ENCODE measurements at places on chromosomes 6 and 20.

DNA sequence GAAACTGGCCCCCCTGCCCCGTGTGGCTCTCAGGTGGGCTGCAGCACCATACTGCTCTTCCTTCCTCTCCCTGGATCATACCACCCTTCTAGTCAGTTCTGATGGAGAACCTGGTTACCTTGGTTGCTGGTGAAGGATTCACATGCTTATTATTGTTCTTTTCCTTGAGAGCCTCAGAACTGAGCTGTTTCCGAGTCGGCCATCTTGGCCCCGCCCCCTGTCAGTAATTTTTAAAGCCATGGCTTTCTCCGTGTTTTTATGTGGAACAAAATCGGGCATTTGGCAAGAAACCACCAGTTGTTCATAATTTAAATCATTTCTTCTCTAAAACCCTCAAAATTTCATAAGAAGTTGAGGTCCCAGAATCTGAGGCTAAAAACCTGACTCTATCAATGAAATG lies 493.8 kb downstream of the NKAIN2 start:
- no peak for DNase-seq

GRCh38 chr6:15244620-15245360 lies 1.1 kb upstream of the JARID2 start:
- DNase-seq, result peak; percentile 63

DNA sequence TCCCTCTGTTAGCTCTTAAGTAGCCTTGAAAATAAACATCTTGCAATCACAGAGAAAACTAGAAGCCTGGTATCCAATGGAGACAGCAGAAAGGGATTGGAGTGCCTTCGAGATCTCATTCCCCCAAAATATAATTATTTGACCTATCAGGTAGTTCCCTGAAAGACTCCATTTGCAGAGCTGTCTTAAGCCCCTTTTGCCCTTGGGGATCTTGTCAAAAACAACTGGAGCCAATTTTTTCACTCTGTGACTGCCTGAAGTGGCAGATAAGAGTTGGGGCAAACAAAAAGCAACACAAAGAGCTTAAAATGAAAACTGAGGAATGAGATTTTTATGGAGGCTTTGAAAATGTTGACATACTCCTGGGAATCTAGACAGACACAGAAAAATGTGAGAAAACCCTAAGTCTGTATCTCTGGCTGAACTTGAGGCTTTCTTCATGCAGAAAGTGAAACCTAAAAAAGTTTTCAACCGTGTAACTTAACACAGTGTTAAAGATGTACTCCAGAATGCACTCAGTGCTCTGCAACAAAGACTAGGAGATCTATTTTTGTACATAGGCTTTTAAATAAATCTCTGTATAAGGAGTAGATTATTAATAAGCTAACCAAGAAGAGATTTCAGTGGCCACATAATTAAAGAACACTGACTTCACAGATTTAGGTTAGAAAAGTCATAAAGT lies 971.1 kb upstream of the MAN1A1 start:
- no peak for DNase-seq

DNA sequence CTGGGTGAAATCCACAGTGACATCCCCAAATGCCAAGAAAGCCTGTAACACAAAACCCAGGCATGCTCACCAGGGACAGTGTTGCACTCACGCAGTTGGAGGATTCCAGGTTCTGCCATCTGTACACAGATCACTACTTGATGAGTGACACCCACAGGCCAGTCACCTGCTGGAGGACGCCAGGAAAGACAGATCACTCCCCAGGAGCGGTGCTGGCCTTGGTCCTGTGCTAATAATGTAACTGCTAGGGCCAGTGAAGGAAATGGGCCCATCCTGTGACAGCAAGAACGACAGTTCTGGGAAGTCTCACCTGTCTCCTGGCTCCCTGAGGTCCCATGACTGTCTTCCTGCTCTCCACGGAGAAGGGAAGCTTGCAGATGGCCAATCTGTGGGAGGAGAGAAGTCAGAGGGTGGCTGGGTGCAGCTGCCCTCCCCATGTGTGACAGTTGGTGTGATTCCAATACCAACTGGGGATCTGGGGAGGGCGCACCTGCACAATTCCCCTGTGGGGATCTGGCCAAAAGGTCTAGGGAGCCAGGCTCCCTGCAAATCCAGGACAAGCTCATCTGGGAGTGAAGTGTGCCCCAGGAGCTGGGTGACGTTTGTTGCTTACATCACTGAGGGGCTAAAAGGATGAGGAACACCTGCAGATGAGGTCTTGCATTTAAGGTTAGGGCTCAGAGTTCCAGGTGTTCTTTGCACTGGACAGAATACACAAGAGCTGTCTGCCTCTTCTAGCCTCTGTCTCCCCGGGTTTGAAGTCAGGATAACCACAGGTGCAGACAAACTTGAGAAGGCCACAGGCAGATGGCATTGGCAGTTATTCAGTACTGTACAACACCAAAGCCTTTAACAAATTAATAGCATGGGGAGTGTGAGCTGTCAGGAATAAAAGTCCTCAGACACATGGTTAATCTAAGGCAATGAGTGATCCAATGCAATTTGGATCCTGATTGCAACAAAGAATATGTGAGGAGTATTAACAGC lies 10.3 kb downstream of the ZNF337 start:
- DNase-seq, result no peak

DNA sequence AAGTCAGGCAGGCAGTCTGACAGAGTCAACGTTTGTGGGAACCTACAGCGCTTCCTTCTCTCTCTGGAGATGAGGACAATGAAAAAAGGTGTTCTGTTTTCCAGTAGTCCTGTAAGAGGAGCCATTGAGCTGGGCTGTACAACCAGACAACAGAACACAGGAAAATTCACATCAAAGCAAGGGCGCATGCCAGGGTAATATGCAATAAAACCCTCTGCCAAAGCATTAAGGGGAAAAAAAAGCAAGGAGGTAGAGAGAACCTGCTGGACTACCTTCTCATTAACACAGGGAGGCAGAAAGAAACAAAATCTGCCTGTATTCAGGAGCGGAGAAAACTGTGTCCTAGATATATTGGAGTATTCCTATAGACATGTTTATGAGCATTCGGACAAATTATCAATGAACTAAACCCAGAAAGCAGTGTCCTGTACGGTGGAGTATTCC lies 1.3 kb downstream of the RNF24 start:
- DNase-seq, result no peak

GRCh38 chr6:118320652-118321051 lies 227.4 kb upstream of the PLN start:
- no peak for DNase-seq

DNA sequence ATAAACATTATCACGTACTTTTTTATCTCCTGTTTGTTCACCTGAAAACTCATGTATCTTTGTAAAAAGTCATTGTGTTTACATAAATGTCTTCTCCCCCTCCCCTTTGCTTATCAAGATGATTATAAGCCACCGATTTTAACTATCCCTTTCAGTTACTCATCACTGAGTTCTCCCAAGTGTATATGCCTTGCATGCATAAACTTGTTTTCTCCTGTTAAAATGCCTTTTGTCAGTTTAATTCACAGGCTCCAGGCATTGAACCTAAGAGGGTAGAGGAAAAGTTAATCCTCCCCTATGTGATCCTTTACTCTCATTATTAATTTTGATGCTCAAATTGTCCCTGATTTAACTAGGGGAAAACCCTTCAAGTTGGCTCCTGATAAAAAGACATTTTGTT lies 24.2 kb downstream of the ANKEF1 start:
- no peak for DNase-seq

DNA sequence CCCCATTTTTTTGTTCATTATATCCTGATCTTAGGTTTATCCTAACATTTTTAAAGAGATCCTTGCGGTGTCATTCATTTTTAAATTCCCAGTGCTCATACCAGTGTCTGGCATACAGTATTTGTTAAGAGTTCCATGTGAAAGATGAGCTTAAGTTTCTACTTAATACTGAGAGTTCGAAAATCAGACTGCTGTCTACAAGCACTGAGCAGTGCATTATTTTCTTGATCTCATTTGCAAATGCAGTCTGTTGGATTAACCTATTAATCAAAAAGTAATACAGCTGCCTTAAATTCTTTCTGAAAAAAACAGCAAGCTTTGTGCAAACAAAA lies 663 bp downstream of the COQ3 start:
- no peak for DNase-seq

DNA sequence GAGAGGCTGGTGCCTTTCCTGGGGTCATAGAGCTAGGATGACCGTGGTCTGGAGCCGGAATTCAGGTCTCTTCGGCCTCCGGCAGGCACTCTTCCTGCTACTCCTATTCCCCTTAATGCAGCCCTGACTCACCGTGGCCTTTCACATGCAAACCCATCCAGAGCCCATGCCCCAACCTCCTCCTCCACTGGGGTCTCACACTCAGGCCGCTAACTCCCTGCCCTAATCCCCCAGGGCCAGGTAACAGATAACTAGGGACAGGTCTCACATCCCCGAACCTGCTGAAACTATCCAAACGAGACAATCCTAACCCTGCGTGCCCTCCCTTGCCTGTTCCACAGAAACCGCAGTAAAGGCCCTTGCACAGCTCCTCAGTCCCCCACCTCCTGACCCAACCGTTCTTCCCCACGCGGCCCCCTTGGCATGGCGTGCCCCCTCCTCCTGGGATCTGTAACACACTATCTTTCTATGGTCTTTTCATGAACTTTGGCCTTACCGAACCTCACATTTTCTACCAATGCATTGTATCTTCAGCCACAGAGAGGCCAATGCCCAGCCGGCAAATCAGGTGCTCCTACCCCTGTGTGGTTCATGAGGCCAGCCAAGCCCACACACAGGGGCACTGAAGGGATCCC lies 245.4 kb upstream of the EXOC2 start:
- no peak for DNase-seq

DNA sequence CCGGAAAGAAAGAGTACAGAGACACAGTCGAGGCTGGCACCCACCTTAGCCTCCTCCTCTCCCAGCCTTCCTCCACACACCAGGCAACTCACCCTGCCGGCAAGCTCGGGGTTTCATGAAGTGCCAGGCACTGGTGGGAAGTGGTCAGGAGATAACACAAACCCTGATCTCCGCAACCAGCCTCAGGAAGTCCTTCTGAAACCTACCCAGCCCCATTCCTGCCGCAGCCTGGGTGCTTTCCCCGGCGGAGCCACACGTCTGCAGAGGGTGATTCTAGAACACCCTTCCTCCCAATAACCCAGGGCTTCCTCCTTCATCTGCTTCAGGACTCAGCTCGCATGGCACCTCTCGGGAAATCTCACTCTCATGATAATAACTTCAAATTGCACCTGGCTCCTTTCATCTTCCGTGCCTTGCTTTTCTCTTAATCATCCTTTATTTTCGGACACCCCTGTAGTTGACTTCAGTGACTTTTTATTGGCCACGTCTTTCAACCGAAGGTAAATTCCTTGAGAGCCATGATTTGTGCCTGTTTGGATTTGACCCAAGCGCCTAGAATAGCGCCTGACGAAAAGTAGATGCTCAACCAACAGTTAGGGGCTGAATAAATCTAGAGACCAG lies 8.7 kb upstream of the HLA-E start:
- peak; percentile 52 for DNase-seq

- DNase-seq, result no peak
These were observed 112.4 kb downstream of the FOXO3 start for GRCh38 chr6:108673153-108673552.

GRCh38 chr6:114389111-114389510 lies 46.3 kb upstream of the HS3ST5 start:
- no peak for DNase-seq

DNA sequence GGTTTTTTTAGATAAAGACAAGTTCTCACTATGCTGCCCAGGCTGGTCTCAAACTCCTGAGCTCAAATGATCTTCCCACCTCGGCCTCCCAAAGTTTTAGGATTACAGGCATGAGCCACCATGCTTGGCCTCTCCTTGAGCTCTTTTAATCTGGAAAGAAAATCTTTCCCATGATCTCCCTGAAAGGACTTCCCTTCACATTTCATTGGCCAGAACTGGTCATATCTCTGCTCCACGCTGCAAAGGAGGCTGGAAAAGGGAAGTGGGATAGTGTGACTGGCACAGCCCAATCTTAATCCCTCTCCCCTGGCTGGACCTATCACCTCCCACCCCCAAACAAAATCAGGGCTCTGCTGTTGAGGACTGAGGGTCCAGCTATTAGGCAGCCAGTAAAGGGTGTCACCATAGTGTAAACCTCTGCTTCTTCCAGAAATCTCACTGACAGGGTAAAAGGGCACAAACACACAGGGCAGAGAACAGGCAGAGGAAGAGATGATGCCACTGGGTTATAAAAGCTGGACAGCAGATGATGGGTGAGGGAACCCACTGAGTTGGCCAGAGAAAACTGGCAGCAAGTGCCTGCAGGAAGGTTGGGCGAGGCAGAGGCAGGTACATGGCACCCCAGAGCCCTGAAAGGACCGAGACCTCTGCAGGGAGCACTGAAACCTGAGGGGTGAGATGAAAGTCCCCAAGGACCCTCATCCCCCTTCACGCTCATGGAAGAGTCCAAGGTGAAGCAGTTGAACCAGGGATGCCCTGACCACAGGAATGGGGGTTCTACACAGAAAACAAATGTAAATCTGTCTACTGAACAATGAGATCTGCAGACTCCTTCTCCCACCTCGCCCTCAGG lies 83.1 kb upstream of the PTPN1 start:
- DNase-seq, result no peak

GRCh38 chr6:21914121-21914973 lies 320.8 kb downstream of the SOX4 start:
- DNase-seq, result peak; percentile 21

GRCh38 chr6:125393449-125393858 lies 91.7 kb upstream of the HDDC2 start:
- no peak for DNase-seq

DNA sequence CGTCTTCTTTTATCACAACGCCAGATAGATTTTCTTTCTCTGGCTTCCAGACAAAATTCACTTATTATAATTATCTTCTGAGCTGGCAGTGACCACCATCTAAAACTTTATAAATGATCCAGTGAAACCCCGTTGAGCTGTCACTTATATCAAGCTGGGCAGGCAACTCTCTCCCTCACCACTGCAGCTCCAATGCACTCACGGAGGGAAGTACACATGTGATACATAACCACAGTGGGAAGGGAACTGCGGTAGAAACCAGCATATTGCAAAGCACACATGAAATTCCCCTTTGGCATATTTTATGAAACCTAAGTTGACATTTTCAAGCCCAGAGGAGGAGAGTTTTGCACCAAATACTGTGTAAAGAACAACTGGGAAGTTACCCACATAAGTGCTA lies 536.9 kb downstream of the HACE1 start:
- no peak for DNase-seq

- no peak for DNase-seq
These were observed 273.0 kb downstream of the CDH4 start for GRCh38 chr20:61524951-61525666.

DNA sequence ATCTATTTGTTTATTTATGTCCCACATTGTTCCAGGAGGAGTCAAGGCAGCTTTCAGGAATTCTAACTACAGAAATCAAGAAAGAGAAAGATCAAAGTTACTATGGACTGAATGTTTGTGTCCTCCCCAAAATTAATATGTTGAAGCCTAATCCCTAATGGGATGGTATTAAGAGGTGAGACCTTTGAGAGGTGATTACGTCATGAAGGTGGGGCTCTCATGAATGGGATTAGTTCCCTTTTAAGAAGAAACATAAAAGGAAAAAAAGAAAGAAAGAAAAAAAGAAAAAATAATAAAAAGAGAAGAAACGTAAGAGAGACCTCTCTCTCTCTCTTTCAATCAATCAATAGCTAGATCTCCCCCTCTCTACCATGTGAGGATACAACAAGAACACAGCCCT lies 44.7 kb upstream of the TOP1 start:
- no peak for DNase-seq

- no peak for DNase-seq
These were observed 175.8 kb upstream of the GGTLC1 start for GRCh38 chr20:24164360-24164759.

GRCh38 chr6:3206339-3207015 lies 21.0 kb downstream of the TUBB2B start:
- no peak for DNase-seq
